ENCODE measurements at places on chromosomes 6 and 20. TPM values are rescaled to one million over a fixed set of nuclear protein-coding genes. Genes with fewer than 3 reads are reported as not detected.

DNA sequence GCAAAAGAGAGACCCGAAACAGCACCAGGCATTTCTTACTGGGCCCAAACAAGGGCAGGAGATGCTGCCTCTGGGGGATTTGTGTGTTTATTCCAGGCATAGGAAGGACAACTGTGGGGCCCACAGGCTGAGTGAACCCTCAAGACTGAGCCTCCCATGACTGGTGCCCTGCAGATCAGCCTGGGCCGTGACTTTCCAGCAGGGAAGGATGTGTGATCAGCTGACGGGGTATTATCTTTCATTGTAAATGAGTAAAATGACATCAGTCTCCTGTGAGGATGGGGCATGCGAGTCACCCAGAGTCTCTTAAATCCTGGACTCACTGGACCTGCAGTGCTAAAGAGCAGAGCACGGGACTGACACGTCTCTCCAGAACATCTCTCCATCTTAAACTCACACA is 3.9 kb upstream of the TEAD3 start:
- no peak overlapping the region for H3K4me3 ChIP-seq
- DNase-seq, result no peak
- H3K36me3 ChIP-seq, result peaks cover 9% of the 10 kb centered on the region
- H3K4me1 ChIP-seq, result peaks cover 18% of the 10 kb centered on the region
- H3K27ac ChIP-seq, result no peak overlapping the region

DNA sequence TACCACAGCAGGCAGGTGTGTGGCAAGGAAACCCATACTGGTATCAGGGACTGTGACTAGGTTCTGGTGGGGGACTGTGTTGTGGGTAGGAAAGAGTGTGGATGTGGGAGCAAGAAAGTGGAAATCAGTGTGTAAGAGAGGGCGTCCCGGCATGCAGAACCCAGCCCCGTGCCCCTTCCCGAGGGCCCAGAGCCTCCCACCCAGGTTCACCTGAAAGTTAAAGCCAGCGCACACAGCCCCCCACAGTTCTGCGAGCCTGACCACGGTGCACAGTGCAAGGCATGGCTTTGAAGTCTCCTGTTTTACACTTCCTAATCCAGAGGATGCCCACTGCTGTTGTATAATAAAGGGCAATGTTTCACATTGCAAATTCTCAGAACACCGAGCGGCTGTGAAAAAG is 22.7 kb downstream of the MAFB start:
- H3K27ac ChIP-seq, result no peak overlapping the region
- H3K4me1 ChIP-seq, result no peaks in the 10 kb centered on the region
- H3K27me3 ChIP-seq, result no peaks in the 10 kb centered on the region
- no peak overlapping the region for H3K4me3 ChIP-seq
- H3K36me3 ChIP-seq, result no peaks in the 10 kb centered on the region

GRCh38 chr6:53290537-53291510 is 57.9 kb downstream of the ELOVL5 start:
- peaks cover 80% of the 10 kb centered on the region for H3K36me3 ChIP-seq
- H3K27me3 ChIP-seq, result no peaks in the 10 kb centered on the region
- no peaks in the 10 kb centered on the region for H3K4me1 ChIP-seq
- no peak for DNase-seq

DNA sequence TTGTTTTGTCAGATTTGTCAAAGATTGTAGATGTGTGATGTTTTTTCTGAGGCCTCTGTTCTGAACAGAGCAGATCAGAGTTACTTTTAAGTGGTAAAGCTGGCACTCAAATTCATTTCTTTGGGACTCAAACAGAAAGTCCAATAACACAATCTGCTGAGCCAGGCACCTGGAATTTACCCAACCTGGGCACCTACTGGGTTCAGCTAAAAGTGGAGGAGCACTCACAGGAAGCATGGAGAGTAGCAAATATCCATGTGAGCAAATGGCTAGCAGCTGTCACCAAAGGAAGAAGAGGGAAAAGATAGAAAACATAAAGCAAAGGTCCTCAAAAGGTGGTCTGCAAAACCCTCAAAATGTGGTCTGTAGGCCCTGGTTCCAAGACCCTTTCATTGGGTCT is 116.8 kb downstream of the FIG4 start:
- no peak overlapping the region for H3K27ac ChIP-seq
- no peaks in the 10 kb centered on the region for H3K27me3 ChIP-seq
- H3K4me3 ChIP-seq, result no peak overlapping the region
- no peaks in the 10 kb centered on the region for H3K4me1 ChIP-seq
- no peaks in the 10 kb centered on the region for H3K36me3 ChIP-seq
- DNase-seq, result no peak

- peaks cover 62% of the 10 kb centered on the region for H3K36me3 ChIP-seq
- peak overlapping the region; percentile 28 for H3K27ac ChIP-seq
- no peak for DNase-seq
- peaks cover 8% of the 10 kb centered on the region for H3K4me1 ChIP-seq
- H3K4me3 ChIP-seq, result no peak overlapping the region
Measured at GRCh38 chr20:507006-507758, 36.4 kb downstream of the CSNK2A1 start.

DNA sequence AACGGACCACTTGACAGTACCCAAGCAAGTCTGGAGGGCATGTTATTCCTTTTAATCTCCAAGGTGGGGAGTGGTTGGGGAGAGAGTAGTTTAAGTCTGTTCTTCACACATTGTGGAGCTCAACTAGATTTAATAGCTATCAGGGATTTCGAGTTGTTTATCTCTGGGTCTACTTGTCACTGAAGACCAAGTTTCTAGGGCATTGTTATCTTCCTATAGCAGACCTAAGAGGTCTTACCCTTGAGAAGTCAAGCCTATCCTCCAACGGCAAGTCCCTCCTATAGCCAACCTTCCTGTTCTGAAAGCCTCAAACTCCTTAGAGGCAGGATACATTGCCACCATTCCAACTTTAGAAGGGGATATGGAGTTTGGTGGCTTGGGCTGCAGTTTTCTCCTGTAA is 164.5 kb upstream of the MOCS1 start:
- no peak for DNase-seq
- no peaks in the 10 kb centered on the region for H3K36me3 ChIP-seq
- no peaks in the 10 kb centered on the region for H3K4me1 ChIP-seq
- H3K27ac ChIP-seq, result no peak overlapping the region
- no peaks in the 10 kb centered on the region for H3K27me3 ChIP-seq

DNA sequence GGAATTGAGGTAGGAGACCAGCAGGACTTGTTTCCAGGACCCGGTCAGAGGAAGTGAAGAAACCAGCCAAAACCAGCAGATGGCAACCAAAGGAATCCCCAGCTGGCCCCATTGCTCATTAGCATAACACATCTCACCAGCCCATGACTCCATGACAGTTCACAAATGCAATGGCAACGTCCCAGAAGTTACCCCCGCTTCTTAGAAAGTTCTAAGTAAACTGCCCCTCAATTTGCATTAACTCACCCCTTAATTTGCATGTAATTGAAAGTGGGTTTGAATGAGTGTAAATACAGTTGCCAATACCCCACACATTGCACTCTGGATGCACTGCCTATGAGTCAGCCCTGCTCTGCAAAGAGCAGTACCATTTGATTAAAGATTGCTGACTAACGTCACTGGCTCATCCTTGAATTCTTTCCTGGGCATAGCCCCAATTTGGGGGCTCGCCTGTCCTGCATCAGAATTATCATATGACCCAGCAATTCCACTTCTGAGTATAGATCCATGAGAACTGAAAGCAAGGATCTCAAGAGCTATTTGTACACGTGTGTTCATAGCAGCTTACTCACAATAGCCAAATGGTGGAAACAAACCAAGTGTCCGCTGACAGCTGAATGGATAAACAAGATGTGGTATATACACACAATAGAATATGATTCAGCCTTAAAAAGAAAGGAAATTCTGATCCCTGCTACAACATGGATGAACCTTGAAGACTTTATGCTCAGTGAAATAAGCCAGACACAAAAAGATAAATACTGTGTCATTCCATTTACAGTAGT is 36.4 kb downstream of the MYLK4 start:
- H3K27ac ChIP-seq, result peak overlapping the region; percentile 79
- peak; percentile 86 for DNase-seq
- H3K4me3 ChIP-seq, result no peak overlapping the region

GRCh38 chr20:49123982-49124381 is 64.2 kb downstream of the STAU1 start:
- no peak for DNase-seq
- no peaks in the 10 kb centered on the region for H3K4me1 ChIP-seq
- H3K36me3 ChIP-seq, result peaks cover 52% of the 10 kb centered on the region
- H3K4me3 ChIP-seq, result no peak overlapping the region

- no peaks in the 10 kb centered on the region for H3K27me3 ChIP-seq
- no peak overlapping the region for H3K4me3 ChIP-seq
- no peak overlapping the region for H3K27ac ChIP-seq
- H3K4me1 ChIP-seq, result no peaks in the 10 kb centered on the region
- no peaks in the 10 kb centered on the region for H3K36me3 ChIP-seq
Measured at GRCh38 chr20:55205665-55206064, 730.3 kb downstream of the DOK5 start.

GRCh38 chr6:72401865-72402264 is 220.0 kb upstream of the KCNQ5 start:
- H3K4me1 ChIP-seq, result no peaks in the 10 kb centered on the region
- H3K27me3 ChIP-seq, result 0 out of 2 replicates have a peak, but pooled peaks cover 2% of the 10 kb centered on the region
- H3K36me3 ChIP-seq, result no peaks in the 10 kb centered on the region
- H3K4me3 ChIP-seq, result no peak overlapping the region

DNA sequence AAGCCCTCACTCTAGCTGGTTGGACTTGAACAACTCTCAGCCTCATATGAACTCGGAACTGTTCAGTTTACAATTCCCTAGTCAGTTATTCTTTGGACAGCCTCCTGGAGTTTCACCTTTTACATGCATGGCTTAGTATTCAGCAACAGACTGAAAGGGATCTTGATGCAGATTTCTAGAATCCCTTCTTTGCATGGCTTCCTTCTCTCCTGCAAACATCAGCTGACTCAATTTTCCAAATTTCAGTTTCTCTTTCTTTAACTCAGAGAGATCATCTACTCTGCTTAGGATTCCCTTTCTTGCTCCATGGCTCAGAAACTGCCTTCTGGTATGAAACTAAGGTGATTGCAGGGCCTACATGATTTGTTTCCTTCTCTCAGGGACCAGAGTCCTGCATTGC is 99.6 kb downstream of the CEP57L1 start:
- no peaks in the 10 kb centered on the region for H3K4me1 ChIP-seq
- H3K27ac ChIP-seq, result no peak overlapping the region
- H3K36me3 ChIP-seq, result no peaks in the 10 kb centered on the region
- no peaks in the 10 kb centered on the region for H3K27me3 ChIP-seq

DNA sequence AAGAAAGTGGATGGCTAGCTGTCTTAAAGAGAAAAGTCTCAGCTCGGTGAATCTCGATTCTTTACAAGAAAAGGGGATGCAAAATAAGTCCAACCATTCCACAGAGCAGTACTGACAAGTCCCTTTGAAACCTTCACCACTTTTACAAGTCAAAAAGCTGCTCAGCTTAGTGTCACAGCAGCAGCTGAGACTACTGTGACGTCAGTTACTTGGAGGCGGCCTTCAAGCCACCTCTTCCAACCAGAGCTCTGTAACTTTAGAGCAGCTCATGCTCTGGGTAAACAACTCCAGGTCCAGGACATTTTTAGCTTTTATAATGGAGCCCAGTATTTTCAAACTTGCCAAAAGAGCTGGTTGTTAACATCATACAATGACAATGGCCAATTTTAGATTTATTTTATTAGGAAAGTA is at the start of gene KIAA0408:
Gene KIAA0408, minus strand, starts transcription at position 159 of the 411 bp plus-strand sequence. CDS start 5,408 bp downstream, outside the sequence.
- no peak within 1 kb of the TSS for H3K4me3 ChIP-seq
- peaks cover 30% of the 10 kb centered on the region for H3K4me1 ChIP-seq
- H3K36me3 ChIP-seq, result no peaks in the 10 kb centered on the region
- no peaks in the 10 kb centered on the region for H3K27me3 ChIP-seq

DNA sequence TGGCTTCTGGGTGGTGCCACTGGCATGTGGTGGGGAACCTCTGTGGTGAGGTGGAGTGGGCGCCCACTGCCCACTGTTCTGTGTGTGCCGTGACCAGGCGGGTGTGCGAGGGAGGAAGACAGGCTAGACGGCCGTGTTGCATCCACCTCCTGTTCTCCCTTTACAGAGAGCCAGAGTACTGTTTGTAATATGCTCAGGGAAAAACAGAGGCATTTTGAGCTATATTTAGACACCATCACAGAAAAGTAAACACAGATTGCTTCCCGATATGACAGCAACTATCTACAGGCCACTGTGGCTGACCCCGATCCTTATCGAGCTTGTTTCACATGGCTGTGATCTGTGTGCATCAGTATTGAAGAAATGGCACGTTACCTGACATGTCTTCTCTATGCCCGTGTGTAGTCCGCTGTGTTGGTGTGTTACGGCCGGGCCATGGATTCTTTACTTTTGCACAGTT is 45.6 kb downstream of the ARID1B start:
- no peak for DNase-seq
- H3K4me1 ChIP-seq, result peaks cover 16% of the 10 kb centered on the region
- no peaks in the 10 kb centered on the region for H3K27me3 ChIP-seq
- no peak overlapping the region for H3K27ac ChIP-seq

GRCh38 chr6:170037541-170038250 is 253.2 kb downstream of the DLL1 start:
- H3K27me3 ChIP-seq, result no peaks in the 10 kb centered on the region
- no peak overlapping the region for H3K27ac ChIP-seq
- H3K4me1 ChIP-seq, result no peaks in the 10 kb centered on the region
- no peaks in the 10 kb centered on the region for H3K36me3 ChIP-seq
- no peak overlapping the region for H3K4me3 ChIP-seq

DNA sequence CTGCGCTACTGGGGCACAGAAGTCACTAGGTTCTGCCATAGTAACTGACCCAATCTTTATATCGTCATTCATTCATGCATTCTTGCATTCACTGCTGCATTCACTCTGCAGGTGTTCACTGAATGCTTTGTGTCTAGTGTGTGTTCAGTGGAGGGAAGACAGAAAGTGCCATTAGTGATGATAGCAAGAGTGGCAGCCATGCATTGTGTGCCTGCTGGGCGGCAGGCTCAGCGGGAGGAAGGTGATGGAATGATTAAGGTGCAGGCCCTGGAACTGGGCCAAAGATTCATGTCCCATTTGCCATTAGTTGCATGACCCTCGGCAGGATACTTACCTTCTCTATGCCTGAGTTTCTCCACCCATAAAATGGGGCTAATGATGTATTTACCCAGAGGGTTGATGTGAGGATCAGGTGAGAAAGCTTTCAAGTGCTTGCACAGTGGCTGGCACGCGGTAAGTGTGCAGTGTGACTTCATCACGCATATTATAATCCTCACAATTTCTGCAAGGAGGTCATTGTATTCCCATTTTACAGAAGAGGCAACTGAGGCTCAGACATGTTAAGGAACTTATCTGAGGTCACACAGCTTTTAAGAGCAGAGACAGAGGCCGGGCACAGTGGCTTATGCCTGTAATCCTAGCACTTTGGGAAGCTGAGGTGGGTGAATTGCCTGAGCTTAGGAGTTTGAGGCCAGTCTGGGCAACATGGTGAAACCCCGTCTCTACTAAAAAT is 40.1 kb downstream of the ITPR3 start:
- H3K27ac ChIP-seq, result no peak overlapping the region
- H3K4me3 ChIP-seq, result no peak overlapping the region
- no peak for DNase-seq

GRCh38 chr20:3687655-3688054 is 5.8 kb upstream of the ADAM33 start:
- peaks cover 5% of the 10 kb centered on the region for H3K4me1 ChIP-seq
- H3K27ac ChIP-seq, result no peak overlapping the region
- no peaks in the 10 kb centered on the region for H3K27me3 ChIP-seq
- DNase-seq, result no peak

ATXN1 gene
- 20.8 TPM for total RNA-seq

EBF4 gene
- total RNA-seq, result 4.0 TPM

MLN gene
- not detected for total RNA-seq

ZNF311 gene
- total RNA-seq, result not detected

C20orf144 gene
- total RNA-seq, result not detected

SCUBE3 gene
- total RNA-seq, result 4.7 TPM

FAM209A gene
- not detected for total RNA-seq

CTAGE9 gene
- not detected for total RNA-seq

All from SJSA1 (cell line).